ENCODE measurements at places on chromosomes 5 and 9. TPM values are rescaled to one million over a fixed set of nuclear protein-coding genes. Genes with fewer than 3 reads are reported as not detected.

Gene PCDHGC3
- 21.0 TPM for total RNA-seq

Gene NUDT2
- total RNA-seq = 52.5 TPM

Gene KCNV2
- total RNA-seq = not detected

Gene LAMC3
- 0.07 TPM for total RNA-seq

Gene MYOZ3
- not detected for total RNA-seq

Gene CLIC3
- total RNA-seq = 203 TPM

Gene SLC9A3
- 3.9 TPM for total RNA-seq

Gene HTR1A
- not detected for total RNA-seq

Gene IL3
- not detected for total RNA-seq

Gene CEL
- total RNA-seq = 1.5 TPM

Gene SLC34A1
- not detected for total RNA-seq

Gene IFNB1
- total RNA-seq = not detected

Gene CARD6
- total RNA-seq = 6.5 TPM

Gene CORO2A
- total RNA-seq = 19.0 TPM

Gene TAS2R1
- total RNA-seq = not detected

Gene ANKRD34B
- not detected for total RNA-seq

Gene HEMGN
- not detected for total RNA-seq

Gene SPAG8
- not detected for total RNA-seq

Gene NSG2
- not detected for total RNA-seq
